NCI-H526 (cell line): ENCODE measurements at places on chromosomes 12 and 14.

GRCh38 chr12:6569786-6570185, 1.7 kb upstream of the NOP2 start:
- no peak for DNase-seq

DNA sequence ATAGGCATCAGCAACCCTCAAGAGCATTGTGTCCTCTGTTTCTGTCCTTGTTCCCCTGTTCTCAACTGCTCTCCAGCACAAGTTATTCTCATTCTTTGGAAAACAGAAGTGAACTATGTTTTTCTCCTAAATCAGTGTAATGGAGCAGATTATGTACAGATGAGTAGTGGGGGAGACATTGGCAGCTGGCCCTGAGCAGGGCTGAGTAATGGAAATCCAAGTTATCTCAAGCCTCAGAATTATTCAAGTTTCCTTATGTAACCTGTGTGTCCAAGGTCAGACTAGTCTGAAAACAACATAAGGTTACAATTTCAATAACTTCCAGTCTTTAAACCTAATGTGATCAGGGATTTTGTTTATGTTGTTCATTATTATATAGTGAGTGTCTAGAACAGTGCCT, 116.1 kb upstream of the FUT8 start:
- DNase-seq: no peak

DNA sequence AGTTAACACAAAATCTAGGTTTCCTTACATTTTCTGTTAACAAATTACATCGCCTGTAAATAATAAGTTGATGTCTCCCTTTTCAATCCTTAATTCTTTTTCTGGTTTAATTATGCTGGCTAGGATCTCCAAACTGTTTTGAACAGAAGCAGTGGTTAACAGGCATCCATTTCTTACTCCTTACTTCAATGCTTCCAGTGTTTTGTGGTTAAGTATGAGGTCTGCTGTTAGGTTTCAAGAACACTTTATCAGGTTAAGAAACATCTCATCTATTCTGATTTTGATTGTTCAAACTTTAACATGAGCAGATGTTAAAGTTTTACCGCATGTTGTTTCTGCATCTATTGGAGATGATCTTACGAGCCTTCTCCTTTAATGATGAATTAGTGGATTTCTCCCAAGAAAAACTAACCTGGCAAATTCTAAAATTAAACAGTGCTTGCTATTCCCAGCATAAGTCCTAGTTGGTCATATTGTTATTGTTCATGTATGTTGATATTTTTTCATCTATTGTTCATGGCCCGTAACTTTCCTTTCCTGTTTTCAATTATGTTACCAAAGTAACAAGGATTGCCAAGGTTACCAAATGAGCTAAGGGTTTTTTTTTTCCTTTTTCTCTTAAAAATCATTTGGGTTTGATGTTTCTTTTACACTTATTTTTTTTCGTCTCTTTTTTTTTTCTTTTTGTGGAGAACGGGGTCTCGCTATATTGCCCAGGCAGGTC, 33.4 kb downstream of the POLE start:
- no peak for DNase-seq

- no peak for DNase-seq
Observed at GRCh38 chr12:946631-947030, 2.9 kb downstream of the RAD52 start.

GRCh38 chr12:83476695-83477690, 790.3 kb downstream of the TMTC2 start:
- no peak for DNase-seq

DNA sequence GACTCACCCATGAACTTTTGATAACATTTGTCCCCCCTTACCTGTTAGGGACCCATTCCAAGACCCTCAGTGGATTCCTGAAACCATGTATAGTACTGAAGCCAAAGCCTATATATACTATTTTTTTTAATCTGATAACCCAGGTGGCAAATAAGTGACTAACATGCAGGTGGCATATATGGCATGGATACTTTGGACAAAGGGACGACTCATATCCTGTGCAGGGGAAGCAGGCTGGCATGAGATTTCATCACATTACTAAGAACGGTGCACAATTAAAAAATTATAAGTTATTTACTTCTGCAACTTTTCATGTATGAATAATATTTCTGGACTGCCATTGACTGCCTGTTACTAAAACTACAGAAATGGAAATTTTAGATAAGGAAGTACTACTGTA, 880.1 kb upstream of the FBXO33 start:
- no peak for DNase-seq

DNA sequence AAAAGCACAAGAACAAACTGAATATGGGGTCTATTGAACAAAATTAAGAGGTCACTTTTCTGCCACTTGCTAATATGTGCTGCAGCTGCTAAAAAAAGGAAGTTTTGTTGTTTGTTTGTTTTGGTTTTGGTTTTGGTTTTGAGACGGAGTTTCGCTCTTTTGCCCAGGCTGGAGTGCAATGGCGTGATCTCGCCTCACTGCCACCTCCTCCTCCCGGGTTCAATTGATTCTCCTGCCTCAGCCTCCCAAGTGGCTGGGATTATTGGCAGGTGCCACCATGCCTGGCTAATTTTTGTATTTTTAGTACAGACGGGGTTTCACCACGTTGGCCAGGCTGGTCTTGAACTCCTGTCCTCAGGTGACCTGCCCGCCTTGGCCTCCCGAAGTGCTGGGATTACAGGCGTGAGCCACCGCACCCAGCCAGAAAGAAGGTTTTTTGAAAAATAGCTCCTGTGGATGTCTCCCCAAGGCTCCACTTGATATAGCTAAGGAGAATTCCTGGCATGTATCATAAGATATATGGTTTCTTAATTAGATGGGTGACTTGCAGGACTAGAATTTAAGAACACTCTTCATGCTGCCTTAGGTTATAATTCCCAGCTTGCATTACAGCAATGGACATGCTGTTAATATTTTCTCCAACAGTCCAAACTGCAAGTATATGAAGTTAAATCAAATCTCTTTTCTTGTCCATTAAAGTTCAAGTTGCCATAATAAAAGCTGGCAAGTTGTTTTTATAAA, 237.6 kb upstream of the AMIGO2 start:
- DNase-seq: no peak

DNA sequence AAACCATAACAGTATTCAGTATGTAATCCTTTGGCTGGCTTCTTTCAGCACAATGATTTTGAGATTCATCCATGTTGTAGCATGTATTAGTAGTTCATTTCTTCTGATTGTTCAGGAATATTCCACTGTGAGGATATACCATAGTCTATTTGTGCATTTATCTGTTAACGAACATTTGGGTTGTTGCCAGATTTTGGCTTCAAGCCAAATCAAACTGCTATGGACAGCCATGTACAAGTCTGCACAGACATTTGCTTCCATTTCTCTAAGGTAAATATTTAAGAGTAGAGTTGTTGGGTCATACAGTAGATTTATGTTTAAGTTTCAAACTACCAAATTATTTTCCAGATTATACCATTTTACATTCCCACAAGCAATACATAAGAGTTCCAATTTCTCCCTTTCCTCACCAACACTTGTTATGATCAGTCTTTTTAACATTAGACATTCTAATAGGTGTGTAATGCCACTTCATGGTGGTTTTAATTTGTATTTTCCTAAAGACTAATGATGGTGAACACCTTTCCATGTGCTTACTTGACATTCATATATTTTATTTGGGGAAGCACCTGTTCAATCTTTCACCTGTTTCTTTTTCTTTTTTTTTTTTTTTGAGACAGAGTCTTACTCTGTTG, 56.6 kb downstream of the ZFYVE21 start:
- no peak for DNase-seq
